ENCODE measurements at places on chromosomes 13 and 19.

- DNase-seq = no peak
Measured at GRCh38 chr13:89343165-89343564, 1672.0 kb downstream of the SLITRK5 start.

- no peak for DNase-seq
Measured at GRCh38 chr19:41023193-41023592, 32.1 kb downstream of the CYP2B6 start.

DNA sequence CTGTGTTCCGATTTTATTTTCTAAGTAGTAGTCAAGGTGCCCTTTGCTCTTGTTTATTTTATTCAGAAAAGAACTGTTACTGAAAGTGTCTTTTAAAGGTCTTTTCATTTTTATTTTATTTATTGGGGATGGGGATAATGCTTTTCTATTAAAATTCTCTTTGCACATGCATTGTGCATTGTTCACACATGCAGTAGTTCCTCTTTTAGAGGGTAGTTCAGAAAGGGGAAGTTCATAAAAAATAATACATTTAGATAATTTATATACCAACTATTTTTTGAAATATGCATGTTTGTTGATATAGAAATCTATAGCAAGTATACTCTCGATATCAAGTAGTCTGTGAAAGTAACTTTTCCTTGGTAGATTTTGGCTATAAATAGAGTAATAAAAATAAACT lies 3.5 kb downstream of the GPC5 start:
- DNase-seq = no peak

- DNase-seq = no peak
Measured at GRCh38 chr19:46698395-46699321, 18.3 kb downstream of the PRKD2 start.

GRCh38 chr19:36420961-36421748 lies 2.7 kb upstream of the ZFP82 start:
- no peak for DNase-seq

GRCh38 chr19:55686311-55687050 lies 11.5 kb downstream of the EPN1 start:
- DNase-seq = no peak

- no peak for DNase-seq
Measured at GRCh38 chr13:101303521-101303920, 112.8 kb downstream of the NALCN start.

Measured in activated CD4-positive, alpha-beta T cell treated with anti-CD3 and anti-CD28 coated beads for 48 hours (primary cell).